ENCODE measurements at places on chromosomes 11 and 22.

GRCh38 chr11:122398167-122398566 lies 257.4 kb upstream of the UBASH3B start:
- DNase-seq, result no peak

DNA sequence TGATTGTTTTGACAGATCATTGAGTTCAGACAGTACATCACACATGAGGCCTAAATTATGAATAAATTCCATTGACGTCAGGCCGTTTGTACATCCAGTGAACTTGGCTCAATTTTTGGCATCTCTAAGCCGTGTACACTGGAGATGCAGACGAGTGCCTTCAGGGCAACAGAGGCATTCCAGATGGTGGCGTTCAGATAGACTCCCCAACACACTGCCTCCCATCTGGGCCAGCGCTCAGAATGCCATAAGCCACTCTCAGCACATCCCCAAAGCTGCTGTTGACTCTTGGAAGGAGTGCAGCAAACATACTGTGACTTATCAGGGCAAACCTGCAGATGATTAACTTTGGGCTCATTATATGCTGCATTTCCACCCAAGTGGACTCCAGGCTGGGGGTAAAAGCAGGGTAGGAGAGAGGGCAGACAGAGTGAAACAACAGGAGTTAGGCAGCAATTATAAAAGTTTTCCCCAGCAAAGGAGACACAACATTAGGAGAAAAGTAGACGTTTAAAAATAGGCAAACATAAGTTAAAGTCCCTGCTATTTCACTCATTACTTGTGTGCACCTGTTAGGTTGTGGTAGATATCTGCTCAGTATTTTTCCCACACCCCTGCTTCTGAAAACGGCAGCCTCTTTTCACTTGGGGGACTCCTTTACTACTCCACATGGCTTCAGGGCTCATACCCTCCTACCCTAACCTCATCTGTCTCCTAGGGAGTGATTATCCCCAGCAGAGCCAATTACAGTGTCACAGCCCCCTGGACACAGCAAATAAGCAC lies 60.2 kb upstream of the PDE3B start:
- DNase-seq, result no peak

GRCh38 chr11:62882431-62882749 lies 1.7 kb downstream of the SLC3A2 start:
- no peak for DNase-seq

GRCh38 chr11:91244912-91245311 lies 979.7 kb upstream of the FAT3 start:
- DNase-seq, result no peak

DNA sequence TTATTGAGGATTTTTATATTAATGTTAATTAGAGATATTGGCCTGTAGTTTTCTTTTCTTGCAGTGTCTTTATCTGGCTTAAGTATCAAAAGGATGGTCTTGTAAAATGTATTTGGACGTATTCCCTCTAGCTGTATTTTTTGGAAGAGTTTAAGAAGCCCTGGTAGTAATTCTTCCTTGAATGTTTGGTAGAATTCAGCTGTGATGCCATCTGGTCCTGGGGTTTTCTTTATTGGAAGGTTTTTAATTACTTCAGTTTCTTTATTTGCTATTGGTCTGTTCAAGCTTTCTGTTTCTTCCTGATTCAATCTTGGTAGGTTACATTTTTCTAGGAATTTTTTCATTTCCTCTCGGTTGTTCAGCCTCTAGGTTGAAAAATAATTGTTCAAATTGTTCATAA lies 255.0 kb upstream of the TBCEL start:
- no peak for DNase-seq

- peak; percentile 43 for DNase-seq
These were observed 28.8 kb downstream of the TBC1D22A start for GRCh38 chr22:46791201-46791731.

GRCh38 chr11:123695231-123695630 lies 40.8 kb upstream of the SCN3B start:
- DNase-seq, result no peak

- no peak for DNase-seq
These were observed 7.7 kb upstream of the DLAT start for GRCh38 chr11:112017538-112017937.

GRCh38 chr22:19824212-19824925 lies 30.3 kb downstream of the GNB1L start:
- DNase-seq, result no peak

DNA sequence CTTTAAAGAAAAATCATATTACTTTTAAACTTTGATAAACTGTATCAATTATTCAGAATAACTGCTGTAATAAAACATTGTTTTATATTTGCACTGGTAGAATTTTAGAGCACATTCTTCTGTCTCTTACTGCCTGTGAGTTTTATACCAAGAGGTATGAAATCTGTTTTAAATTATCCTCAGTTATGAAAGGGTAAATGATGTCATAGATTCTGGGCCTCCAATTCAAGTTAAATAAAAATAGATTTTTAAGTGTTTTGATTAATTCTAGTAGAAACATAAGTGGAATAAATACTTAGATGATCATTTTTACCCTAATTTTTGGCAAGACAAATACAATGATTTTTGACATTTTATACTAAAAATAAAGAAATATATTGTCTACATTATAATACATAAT lies 93.0 kb downstream of the GUCY1A2 start:
- no peak for DNase-seq

DNA sequence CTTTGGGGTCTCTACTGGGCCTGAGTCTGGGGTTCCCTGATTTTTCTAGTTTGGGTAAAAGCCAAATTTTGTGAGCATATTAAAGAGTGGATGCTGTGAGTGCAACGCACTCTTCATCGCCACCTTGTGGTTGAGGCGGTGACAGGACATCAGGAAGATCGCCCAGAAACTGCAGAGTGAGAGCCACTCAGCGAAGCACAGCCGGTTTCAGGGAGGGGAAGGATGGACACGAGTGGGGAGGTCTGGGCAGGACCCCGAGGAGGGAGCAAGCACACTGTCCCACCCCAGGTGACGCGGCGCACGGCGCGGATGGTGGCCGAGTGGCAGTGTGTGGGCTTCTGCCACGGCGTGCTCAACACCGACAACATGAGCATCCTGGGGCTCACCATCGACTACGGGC lies 9.1 kb downstream of the SELENOO start:
- peak; percentile 39 for DNase-seq

DNA sequence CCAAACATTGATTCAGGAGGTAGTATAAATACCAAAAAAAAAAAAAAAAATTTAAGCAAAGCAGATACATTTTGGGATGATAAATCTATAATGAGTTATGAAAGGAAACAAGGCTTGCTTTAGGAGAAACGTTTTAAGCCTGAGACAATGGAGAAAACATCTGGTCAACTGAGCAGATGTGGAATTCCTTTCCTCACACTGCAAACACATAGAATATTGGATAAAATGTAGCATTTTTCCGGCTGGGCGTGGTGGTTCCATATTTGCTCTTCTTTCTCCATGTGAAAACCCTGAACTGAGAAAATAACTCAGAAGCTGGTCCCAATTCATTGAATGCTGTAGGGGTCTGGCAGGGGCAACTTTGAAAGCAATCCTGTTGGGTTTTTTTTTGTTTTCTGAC lies 33.9 kb downstream of the ENDOD1 start:
- DNase-seq, result no peak

GRCh38 chr11:94400050-94400449 lies 1.2 kb downstream of the GPR83 start:
- no peak for DNase-seq

- no peak for DNase-seq
These were observed 142.5 kb upstream of the HSD17B12 start for GRCh38 chr11:43537833-43538615.

DNA sequence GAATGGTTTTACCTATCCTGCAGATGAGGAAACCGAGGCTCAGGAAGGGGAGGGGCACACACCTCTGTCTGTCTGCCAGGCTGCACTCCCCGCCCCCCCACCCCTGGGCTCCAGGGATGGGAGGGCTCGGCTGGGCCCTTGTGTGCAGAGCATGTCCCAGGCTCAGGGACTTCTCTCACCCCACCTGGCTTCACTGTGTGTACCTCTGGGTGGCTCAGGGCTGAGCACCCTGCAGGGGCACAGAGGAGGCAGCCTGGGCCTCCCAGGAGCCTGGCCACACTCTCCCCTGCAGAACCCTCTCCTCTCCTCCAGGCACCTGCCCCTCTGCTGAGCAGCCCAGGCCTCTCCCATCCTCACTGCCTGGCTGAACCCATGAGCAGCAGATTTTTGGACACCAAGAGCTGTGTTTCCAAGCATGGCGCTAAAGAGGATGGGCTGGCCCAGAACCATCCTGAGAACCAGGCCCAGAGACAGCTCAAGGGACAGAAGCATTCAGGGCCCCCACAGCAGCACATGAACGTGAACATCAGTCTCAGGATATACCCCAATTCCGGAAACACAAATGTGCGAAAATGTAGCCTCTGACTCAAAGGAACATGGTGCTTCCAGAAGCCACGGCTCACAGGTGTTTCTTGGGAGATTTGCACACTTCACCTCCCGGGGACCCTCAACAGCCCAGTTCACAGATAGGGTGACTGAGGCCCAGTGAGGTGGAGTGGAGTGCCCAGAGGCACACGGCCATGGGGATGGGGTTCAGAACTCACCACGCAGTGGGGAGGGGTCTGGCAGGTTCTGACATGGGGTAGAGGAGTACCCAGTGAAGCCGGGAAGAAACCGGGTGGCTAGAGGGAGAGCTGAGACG lies 10.5 kb downstream of the EMID1 start:
- no peak for DNase-seq

DNA sequence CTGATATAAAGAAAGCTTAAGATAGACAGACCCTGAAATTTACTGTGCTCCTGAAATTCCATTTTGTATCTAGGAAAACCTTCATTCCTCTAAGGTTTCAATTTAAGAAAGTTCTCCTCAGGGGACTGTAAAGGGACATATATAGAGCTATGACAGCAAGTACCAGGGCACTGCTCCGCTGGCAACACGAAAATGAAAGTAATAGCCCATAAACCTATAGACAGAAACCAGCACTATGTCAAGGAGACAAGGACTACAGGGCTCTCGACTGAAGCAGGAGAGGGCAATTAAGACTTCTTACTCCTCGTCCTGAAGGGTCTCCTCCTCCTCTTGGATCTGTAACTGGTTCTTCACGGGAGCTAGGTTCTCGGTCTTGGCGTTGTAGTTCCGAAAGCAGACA lies 6.9 kb downstream of the FEZ1 start:
- no peak for DNase-seq

GRCh38 chr22:48923996-48924395 lies 903.7 kb downstream of the BRD1 start:
- no peak for DNase-seq

GRCh38 chr11:33742249-33742851 lies 6.1 kb upstream of the CD59 start:
- DNase-seq, result peak; percentile 10
